Adrenal gland (tissue), 19 donors: ENCODE measurements at places on chromosomes 1 and 21.

GRCh38 chr1:17579951-17580939 lies 40.7 kb downstream of the ARHGEF10L start:
- DNase-seq = no peak
- H3K4me3 ChIP-seq = no peak overlapping the region
- H3K36me3 ChIP-seq = no peaks in the 10 kb centered on the region
- no peaks in the 10 kb centered on the region for H3K27me3 ChIP-seq
- no peak overlapping the region for H3K27ac ChIP-seq

DNA sequence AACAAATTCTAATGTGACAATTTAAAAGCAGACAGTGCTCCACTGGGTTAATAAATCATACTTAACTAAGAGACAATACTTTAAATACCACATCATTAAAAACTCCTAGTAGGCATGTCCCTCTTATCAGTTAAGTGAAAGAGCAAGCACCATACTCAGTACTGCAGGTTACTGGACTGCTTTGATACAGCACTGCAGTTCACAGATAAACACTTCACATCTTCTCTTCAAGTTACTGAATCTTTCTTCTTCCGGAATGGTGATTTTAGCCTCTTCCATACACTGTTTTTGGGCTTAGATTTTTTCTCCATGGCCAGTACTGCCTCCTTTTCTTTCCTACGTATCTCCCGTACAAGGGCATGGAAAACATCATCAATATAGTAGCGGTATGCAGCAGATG lies 11.0 kb downstream of the RIT1 start:
- H3K4me1 ChIP-seq = peaks cover 14% of the 10 kb centered on the region
- H3K27me3 ChIP-seq = no peaks in the 10 kb centered on the region
- no peak for DNase-seq
- no peaks in the 10 kb centered on the region for H3K36me3 ChIP-seq
- no peak overlapping the region for H3K4me3 ChIP-seq
- no peak overlapping the region for H3K27ac ChIP-seq

GRCh38 chr1:27940297-27940696 lies 5.5 kb downstream of the SMPDL3B start:
- H3K27ac ChIP-seq = no peak overlapping the region
- peaks cover 4% of the 10 kb centered on the region for H3K27me3 ChIP-seq
- no peaks in the 10 kb centered on the region for H3K36me3 ChIP-seq
- no peak overlapping the region for H3K4me3 ChIP-seq

DNA sequence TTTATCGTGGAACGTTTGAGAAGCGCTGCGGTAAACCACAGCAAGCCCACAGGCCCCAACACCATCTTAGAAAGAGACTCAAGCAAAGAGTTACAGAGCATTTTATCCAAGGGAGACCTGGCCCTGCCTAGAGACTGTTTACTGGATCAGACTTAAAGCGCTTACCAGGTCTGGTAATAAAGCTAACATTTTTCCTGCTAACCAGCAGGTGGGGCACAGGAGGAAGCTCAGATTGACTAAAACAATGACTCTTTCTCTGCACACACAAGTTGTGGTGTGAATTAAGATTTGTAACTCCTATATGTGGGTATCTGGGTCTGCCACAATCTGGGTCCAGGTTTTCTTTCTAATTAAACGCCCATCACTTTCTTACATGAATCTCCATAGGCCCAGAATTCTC lies 136.5 kb upstream of the ETS2 start:
- DNase-seq = no peak
- H3K27me3 ChIP-seq = peaks cover 4% of the 10 kb centered on the region
- no peak overlapping the region for H3K4me3 ChIP-seq
- H3K36me3 ChIP-seq = no peaks in the 10 kb centered on the region

GRCh38 chr1:157004806-157005205 lies 40.7 kb downstream of the ARHGEF11 start:
- no peaks in the 10 kb centered on the region for H3K36me3 ChIP-seq
- no peak overlapping the region for H3K27ac ChIP-seq
- H3K4me3 ChIP-seq = no peak overlapping the region
- no peak for DNase-seq
- H3K27me3 ChIP-seq = no peaks in the 10 kb centered on the region
- H3K4me1 ChIP-seq = no peaks in the 10 kb centered on the region

DNA sequence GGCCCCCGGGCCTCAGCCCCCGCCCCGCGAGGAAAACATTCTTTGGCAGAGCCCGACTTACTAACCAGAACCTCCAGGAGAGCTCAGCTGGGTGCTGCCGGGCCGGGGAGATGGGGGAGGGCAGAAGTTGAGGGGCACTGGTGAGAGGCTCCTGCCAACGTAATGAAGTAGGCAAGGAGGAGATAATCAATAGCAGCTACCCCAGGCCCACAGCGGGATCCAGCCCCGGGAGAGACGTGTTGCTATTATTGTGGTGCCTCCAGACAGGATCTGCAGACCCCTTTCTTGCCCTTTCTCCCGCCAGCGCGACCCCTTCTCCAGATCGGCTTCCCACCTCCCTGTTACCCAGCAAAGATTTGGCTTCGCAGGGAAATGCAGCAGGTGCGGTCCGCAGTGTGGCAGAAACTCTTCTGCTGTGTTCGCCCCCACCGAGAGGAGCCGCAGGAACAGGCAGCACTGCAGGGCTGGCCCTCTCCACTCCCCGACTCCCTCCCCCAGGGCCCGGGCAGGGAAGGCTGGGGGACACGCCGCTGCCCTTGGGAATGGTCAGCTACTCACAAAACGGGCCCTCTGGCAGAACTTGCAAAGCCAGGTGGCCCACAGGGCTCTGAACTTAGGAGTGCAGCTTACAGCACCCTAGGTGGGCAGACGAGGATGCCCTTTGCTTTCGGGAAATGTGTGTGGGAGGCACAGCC lies 1.5 kb upstream of the KCNA2 start:
- peaks cover 58% of the 10 kb centered on the region for H3K27me3 ChIP-seq
- H3K4me1 ChIP-seq = peaks cover 16% of the 10 kb centered on the region
- no peak overlapping the region for H3K27ac ChIP-seq
- H3K36me3 ChIP-seq = no peaks in the 10 kb centered on the region

DNA sequence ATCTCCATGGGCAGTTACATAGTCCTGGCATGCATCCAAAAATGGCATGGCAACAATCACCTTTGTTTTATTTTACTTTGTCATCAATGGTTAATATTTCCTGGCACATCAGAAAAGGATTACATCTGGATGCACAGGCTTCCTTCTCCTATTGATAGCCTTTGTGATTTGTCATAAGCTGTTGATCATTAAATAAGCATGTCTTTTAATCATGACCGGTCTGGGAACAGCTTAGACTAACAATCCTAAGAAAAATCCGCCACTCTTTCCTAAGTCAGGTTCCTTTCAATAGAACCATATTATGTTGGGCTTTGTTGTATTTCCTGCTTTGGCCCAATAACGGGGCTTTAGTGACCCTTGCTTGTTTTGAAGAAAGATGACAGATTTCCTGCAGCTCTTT lies 330.6 kb downstream of the DUSP10 start:
- no peaks in the 10 kb centered on the region for H3K27me3 ChIP-seq
- H3K27ac ChIP-seq = no peak overlapping the region
- no peak for DNase-seq
- no peaks in the 10 kb centered on the region for H3K36me3 ChIP-seq

DNA sequence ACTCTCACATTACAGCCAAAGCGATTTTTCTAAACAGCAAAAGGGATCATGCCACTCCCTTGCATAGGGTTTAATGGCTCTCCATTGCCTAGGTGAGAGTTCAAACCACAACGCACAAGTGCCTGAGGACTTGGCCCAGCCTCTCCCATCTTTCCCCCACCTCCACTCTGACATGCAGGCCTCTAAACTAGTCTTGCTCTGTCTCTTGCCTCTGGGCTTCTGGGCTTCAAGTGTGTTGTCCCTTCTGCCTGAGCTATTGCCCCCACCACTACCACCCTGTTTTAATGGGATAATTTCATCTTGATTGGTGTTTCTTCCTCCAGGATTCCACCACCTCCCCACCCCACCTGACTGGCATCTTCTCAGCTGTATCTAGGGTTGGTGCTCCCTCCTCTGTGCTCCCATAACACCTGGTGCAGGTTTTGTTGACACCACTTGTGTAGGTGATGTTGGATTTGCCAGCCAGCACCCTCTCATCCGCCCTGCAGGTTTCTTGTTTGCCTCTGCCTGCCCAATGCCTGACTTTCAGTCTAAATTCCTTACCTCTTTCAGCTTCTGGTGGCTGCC lies 2.7 kb upstream of the ZBTB21 start:
- no peak for DNase-seq
- peaks cover 26% of the 10 kb centered on the region for H3K4me1 ChIP-seq
- H3K27me3 ChIP-seq = no peaks in the 10 kb centered on the region
- no peak overlapping the region for H3K4me3 ChIP-seq
- no peaks in the 10 kb centered on the region for H3K36me3 ChIP-seq

DNA sequence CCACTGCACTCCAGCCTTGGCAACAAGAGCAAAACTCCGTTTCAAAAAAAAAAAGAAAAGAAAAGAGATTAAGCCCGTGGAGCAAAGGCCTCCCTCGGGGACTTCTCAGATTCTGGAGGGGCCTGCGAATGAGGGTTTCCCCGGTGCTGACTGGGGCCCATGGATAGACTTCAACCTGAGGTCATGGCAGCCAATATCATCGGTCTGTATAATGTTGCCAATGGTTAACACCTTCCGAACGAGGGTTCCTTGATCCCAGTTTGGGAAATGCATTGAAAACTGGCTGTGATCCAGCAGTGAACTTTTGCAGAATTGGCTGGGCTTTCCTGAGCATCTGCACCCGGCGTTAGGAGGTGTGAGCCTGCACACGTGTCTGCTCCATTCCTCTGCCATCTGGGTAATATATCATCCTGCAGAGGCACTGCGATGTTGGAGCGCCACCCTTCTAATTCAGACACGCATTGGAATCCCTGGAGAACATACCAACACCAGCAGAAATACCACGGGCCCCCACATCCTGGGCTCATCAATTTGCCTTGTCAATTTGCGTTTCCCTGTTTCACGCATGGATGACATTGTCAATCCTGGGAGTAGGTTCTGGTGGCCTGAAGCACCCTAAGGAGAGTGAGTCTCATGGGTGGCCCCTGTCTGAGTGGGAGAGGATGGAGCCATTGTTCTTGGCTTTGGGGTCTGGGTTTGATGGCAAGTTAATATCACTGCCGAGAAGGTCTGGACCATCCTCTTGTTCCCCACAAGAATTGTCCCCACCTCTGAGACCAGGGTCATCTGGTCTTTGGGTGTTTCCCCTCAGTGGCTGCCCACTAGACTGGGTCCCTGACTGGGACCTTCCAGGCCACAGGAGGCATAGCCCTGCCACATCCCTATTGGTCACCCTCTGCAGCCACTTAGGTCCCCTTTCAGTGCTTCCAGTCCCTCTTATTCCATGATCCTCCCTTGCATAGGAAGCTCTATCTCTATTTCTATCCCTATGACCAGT lies 441.0 kb downstream of the PTPRU start:
- H3K36me3 ChIP-seq = no peaks in the 10 kb centered on the region
- H3K4me3 ChIP-seq = no peak overlapping the region
- no peak overlapping the region for H3K27ac ChIP-seq
- H3K4me1 ChIP-seq = no peaks in the 10 kb centered on the region
- H3K27me3 ChIP-seq = no peaks in the 10 kb centered on the region

- peaks cover 15% of the 10 kb centered on the region for H3K36me3 ChIP-seq
- H3K4me3 ChIP-seq = no peak overlapping the region
- no peak for DNase-seq
- H3K4me1 ChIP-seq = peaks cover 21% of the 10 kb centered on the region
Observed at GRCh38 chr1:244053831-244054230, 2.7 kb downstream of the ZBTB18 start.

GRCh38 chr1:197126691-197127090 lies 19.8 kb downstream of the ASPM start:
- no peak overlapping the region for H3K4me3 ChIP-seq
- no peaks in the 10 kb centered on the region for H3K27me3 ChIP-seq
- no peak for DNase-seq
- H3K36me3 ChIP-seq = no peaks in the 10 kb centered on the region
- no peaks in the 10 kb centered on the region for H3K4me1 ChIP-seq

DNA sequence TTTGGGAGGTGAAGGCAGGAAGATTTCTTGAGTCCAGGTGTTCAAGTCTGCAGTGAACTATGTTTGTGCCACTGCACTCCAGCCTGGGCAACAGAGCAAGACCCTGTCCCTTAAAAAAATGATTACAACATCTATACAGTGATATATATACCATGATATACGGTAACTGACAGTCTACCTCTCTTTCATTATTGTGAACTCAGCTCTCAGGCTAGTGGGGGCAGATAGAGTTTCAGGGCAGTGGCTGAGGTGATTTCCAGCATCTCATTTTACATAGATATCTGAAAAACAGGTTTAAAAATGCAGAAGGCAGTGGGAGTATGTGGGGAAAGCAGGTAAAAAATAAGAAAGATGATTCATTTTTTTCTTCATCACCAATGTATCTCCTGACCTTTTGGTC lies 8.1 kb upstream of the NTNG1 start:
- no peaks in the 10 kb centered on the region for H3K36me3 ChIP-seq
- H3K27ac ChIP-seq = no peak overlapping the region
- H3K4me1 ChIP-seq = no peaks in the 10 kb centered on the region
- no peak overlapping the region for H3K4me3 ChIP-seq

GRCh38 chr21:35984654-35985361 lies 75.5 kb downstream of the SETD4 start:
- H3K27me3 ChIP-seq = no peaks in the 10 kb centered on the region
- no peak overlapping the region for H3K27ac ChIP-seq
- H3K4me3 ChIP-seq = no peak overlapping the region
- no peaks in the 10 kb centered on the region for H3K4me1 ChIP-seq
- H3K36me3 ChIP-seq = no peaks in the 10 kb centered on the region

DNA sequence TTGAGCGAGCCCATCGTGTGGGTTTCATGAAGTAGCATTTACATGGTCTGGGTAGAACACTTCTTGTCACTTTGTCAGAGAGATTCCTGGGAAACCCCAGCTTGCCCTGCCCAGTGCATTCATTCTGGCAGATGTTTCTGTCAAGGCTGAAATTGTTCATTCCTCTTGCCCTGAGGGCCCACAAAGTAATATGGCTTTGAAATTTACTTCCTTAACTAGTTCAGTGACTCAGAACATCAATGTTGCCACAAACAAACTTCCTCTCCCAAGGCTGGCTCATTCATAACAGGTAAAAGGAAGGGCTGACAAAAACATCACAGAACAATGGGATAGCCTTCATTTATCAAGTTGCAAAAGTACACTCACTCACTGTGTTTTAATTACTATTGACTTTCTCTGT lies 5.0 kb upstream of the KIAA0040 start:
- no peaks in the 10 kb centered on the region for H3K27me3 ChIP-seq
- H3K36me3 ChIP-seq = no peaks in the 10 kb centered on the region
- DNase-seq = no peak
- H3K27ac ChIP-seq = no peak overlapping the region

DNA sequence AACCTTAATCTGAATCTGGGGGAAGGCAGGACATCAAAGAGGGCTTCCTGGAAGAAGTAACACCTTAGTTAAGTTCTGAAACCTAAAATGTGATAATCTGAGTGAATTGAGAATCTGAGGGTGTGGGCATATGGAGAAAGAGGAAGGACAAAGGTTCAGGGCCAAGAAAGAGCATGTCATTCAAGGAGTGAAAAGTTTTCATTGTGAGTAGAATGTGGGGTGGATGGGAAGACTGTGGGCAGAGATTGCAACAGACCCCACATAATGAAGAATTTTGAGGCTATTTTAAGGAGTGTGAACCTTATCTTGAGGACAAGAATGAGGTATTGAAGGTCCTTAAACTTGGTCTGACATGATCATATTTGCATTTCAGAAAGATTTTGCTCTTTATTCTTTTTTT lies 227.2 kb downstream of the PTGER3 start:
- no peak overlapping the region for H3K27ac ChIP-seq
- no peaks in the 10 kb centered on the region for H3K36me3 ChIP-seq
- no peak for DNase-seq
